ENCODE measurements at places on chromosomes 6 and 20.

DNA sequence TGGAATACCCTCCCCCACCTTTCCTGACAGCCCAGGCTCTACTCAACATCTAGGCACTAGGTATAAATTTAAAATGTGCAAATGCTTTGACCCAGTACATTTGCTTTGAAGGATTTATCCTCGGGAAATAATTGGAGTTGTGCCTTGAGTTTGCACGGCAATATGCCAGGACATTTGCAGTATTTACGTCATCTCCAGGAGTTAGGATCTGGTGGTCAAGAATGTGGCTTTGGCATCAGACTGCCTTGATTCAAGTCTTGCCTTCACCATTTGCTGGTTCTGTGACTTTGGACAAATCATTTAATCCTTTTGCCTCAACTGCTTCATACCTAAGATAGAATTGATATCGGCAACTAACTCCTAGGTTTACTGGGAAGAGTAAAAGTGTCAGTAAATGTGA, 169.6 kb downstream of the PLCB1 start:
- DNase-seq = no peak

- no peak for DNase-seq
Measured at GRCh38 chr6:170205534-170206316, 85.2 kb downstream of the DLL1 start.

DNA sequence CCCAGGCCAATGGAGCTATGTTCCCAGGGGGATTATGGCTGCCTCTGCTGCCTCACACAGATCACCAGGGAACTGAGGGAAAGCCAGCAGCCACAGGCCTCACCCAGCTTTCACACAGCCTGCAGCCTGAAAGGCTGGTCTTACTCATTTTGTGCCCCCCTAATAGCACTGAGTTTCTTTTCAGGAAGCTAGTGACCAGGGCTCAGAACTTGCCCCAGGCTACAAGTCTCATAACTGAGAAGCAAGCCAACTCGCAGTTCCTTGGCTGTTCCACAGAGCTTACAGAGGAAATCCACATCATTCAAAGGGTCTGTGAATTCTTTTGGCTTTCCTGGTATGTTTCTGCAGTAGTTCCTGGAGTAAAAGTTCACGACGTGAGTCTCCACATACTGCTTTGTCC, 524.8 kb upstream of the GJE1 start:
- no peak for DNase-seq

GRCh38 chr6:147497472-147497871, 11.0 kb upstream of the SAMD5 start:
- DNase-seq = no peak

- peak; percentile 90 for DNase-seq
Measured at GRCh38 chr20:16922834-16923233, 174.7 kb downstream of the OTOR start.

DNA sequence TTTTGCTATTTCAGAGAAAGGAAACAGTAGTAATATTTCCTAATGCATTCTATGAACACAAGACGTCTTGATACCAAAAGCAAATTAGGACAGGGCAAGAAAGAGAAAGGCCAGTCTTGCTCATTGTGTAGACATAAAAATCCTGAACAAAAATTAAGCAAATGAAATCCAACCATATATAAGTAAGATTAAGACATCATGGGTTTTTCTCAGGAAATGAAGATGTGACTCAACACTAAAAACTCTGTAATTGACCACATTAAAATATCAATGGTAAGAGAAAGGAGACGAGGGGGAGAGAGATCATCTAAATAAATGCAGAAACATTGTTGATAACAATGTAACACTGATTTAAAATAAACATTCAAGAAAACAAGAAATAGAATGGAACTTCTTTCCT, 205.4 kb downstream of the SOD2 start:
- peak; percentile 43 for DNase-seq

DNA sequence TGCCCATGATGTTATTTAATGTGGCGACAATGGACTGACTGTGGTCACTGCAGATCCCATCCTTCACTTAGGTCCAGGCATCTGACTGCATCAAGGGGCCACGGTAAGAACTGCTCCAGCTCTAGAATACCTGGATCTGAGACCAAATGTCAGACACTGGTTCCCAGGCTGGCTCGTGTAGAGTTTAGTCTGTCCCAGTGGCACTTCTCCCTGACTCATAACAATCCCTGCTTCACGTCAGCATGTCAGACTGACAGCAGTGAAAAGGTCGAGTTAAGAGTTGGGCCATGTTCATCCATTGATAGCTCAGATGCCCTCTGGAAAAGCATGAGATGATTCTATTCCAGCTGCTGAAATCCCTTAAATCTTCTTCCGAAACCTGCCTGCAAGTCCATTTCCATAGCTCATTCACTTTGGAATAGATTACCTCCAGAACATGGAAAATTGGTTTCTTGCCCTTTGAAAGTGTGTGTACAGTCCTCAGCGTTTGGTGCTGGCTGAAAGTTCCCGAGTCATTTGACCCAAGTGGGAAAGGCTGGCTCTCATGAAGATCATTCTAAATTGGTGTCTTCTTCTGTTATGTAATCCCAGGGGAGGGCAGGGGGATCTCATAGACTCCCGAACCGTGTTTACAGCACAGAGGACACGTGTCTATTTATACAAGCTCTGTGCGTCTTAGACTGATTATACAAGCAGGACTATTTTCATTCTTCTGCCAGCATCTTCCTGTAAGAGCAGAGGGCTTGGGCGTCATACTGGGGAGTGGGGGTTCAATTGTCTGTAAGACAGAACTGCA, 160.8 kb downstream of the ZDHHC14 start:
- DNase-seq = peak; percentile 9

DNA sequence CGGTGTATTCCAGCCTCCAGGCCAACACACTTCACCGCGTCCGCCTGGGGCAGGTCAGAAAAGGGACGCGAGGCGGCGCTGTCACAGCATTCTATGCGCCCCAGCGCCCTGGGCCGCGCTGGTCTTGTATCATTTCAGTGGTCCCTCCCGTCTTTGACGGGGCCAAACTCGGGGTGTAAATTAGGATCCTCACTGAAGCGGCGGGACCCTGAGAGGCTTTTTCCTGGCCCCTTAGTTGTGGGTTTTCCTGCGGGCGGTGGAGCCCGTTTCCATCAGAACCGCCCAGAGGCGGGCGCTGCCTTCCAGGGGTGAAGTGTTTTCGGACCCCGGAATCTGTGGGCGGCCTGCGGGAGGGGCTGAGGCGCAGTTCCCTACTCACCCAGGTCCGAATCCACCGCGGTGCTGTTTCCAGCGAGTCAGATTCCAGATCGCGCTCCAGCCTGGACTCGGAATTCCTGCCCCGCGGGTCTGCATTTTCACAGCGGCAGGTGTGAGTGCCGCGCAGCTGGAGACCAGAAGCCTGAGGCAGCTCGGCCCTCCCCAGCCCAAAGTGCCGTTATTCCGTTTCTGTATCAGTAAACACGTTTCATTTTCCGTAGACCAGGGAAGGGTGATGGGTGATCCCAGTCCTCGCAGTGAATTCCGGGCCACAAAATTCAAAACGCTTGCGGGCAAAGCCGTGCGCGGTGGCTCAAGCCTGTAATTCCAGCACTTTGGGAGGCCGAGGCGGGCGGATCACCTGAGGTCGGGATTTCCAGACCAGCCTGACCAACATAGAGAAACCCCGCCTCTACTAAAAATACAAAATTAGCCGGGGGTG, 3.9 kb upstream of the MICB start:
- DNase-seq = peak; percentile 79

- no peak for DNase-seq
Measured at GRCh38 chr6:125809570-125810170, 18.9 kb downstream of the NCOA7 start.

DNA sequence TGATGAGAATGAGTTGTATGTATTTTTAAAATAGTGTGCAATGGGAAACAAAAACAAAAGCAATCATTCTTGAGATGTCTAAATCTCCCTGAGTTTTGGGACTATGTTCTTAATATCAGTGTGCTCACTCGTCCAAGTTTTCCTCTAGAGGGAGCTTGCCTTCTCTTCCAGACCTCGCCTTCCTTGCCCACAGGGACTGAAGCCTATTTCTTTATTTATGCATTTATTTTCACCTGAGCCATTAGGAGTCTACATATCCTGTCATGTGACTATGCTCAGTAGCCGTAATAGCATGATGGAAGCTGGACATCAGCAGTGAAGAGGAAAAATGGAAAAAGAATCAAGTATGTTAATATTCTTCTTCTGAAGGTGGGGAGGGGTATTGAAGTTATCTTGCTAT, 131.2 kb downstream of the SH3BGRL2 start:
- DNase-seq = peak; percentile 48

DNA sequence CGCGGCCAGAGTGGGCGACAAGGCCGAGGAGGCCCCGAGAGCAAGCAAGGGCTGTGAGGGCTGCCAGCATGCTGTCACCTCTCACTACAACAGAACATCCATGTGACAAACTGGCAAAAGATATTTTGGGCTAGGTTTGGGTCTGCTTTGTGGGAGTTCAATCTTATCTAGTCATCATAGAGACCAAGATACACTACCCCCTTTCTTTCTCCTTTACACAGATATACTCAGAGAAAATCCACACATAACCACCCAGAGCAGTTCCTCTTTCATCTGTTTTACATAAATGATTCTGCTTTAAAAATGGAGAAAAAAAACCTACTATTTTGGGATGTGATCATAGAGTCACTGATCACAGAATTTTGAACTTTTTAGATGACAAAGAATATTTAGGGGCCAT, 16.8 kb downstream of the SOX4 start:
- no peak for DNase-seq

DNA sequence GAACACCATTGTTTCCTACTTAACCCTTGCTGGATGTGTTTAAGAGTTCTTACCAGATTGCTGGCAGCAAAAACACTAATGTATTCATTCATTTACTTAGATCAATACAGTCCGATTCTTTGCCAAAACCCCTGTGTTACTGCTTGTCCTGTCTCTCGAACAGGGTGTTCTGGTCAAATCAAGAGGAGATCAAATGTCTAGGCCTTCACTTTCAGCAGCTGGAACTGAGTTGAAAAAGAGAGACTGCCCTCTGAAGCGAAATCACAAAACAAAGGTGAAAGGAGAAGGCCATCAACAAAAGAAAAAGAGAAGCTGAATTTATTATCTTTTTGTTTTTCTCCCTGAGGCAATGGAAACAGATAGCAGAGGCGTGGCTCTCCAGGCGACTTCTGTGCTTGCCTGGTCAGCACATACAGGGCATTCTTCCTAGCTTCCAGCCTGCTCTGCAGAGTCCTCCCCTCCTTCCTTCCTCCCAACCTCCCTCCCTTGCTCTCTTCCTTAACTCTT, 44.1 kb upstream of the GCM1 start:
- DNase-seq = peak; percentile 53

- DNase-seq = no peak
Measured at GRCh38 chr6:161222706-161223234, 51.1 kb downstream of the AGPAT4 start.

DNA sequence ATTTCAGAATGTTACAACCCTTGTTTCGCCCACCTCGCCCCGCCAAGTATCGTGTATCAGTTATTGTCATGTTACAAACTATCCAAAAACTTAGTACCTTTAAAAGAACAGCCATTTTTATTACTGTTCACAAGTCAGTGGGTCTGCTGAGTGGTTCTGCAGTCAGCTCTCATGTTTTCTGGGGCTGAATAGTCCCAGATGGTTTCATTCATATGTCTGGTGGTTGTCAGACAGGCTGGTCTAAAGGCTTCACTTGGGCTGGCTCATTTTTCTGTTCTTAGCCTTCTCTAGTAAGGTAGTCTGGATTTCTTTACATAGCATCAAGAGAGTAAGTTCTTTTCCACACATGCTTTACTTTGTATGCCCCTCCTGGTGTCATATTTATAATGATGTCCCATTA, 8.6 kb downstream of the ZNF292 start:
- DNase-seq = no peak

GRCh38 chr6:69735027-69735426, 61.8 kb downstream of the LMBRD1 start:
- no peak for DNase-seq

DNA sequence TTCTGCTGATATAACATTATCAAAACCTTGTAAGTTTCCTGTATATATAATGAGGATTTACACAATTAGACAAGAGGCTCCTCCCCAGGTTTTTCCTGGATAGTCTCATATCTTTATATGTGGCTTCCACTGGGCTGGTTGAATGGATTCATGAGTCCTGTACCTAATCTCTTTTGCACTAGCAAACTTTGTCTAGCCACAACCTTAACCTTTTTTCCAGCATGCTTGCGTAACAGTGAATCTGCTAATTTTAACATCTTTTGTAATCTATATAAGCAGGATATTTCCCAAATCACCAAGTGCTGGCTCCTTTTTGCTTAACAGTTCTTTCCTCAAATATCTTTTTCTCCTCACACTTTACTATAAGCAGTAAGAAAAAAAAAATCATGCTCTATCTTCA, 153.6 kb downstream of the COL21A1 start:
- no peak for DNase-seq

DNA sequence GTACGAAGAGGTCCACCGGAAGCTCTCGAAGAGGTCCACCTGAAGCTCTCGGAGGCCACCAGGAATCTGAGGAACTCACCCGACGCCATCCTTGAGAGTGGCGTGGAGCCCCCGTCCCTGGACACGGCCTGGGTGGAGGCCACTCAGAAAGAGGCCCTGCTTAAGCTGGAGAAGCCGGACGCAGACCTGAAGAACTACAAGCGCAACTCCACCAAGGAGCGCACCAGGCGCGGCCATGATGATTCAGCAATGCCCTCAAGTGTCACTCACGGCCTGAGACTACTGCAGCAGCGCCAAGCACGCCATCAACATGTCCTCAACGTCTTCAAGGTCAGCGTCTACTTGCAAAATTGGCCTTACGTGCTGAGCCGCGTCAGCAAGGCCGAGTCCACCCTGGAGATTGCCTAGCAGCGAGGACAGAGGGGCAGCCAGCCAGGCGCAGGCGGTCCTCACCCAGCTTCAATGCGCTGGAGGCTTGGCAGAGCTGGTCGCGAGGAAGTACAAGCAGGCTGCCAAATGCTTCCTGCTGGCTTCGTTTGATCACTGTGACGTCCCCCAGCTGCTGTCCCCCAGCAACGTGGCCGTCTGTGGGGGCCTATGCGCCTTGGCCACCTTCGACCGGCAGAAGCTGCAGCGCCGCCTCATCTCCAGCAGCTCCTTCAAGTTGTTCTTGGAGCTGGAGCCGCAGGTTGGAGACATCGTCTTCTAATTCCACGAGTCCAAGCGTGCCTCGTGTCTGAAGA, 7.7 kb upstream of the GJA10 start:
- no peak for DNase-seq

DNA sequence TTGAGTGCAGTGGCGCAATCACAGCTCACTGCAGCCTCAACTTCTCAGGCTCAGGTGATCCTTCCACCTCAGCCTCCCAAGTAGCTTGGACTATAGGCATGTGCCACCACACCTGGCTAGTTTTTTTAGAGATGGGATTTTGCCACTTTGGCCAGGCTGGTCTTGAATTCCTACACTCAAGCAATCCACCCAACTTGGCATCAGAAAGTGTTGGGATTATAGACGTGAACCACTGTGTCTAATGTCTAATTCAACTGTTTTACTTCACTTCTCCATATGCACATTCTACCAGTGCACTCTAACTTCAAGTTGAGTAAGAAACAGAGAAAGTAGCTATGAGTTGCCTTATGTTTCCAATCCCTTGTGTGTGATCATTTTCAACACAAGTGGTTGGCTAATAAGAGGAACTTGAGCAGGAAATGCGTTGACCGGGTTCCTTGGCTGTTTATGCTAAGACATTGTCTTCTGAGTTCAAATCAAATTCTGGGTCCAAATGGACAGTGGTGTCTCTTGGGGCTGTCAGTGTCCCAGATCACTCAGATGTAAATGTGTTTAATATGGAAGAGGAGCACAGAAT, 23.9 kb downstream of the ZNF337 start:
- DNase-seq = no peak

GRCh38 chr20:24773751-24774201, 175.3 kb upstream of the CST7 start:
- peak; percentile 90 for DNase-seq

- peak; percentile 94 for DNase-seq
Measured at GRCh38 chr6:11263291-11263775, 30.9 kb upstream of the NEDD9 start.

All from choroid plexus epithelial cell (primary cell).